Adipose tissue (tissue), 3 donors: ENCODE measurements at places on chromosomes 5 and 9. TPM values are rescaled to one million over a fixed set of nuclear protein-coding genes. Genes with fewer than 3 reads are reported as not detected.

The NUP155 gene
- polyA plus RNA-seq: 2.0 TPM

The TMC1 gene
- 0.19 TPM for polyA plus RNA-seq

The ZNF883 gene
- polyA plus RNA-seq: 1.2 TPM

The ANKRD55 gene
- 0.20 TPM for polyA plus RNA-seq

The LECT2 gene
- not detected for polyA plus RNA-seq

The PCDHGA7 gene
- 0.31 TPM for polyA plus RNA-seq

The ADGRD2 gene
- not detected for polyA plus RNA-seq

The IL4 gene
- polyA plus RNA-seq: not detected

The OGN gene
- polyA plus RNA-seq: 0.98 TPM

The LSM11 gene
- polyA plus RNA-seq: 1.4 TPM

The CTXN3 gene
- not detected for polyA plus RNA-seq

The NXNL2 gene
- polyA plus RNA-seq: 0.06 TPM

The GRM6 gene
- not detected for polyA plus RNA-seq

The AK8 gene
- polyA plus RNA-seq: 0.66 TPM

The MAMDC4 gene
- polyA plus RNA-seq: 7.2 TPM

The CBY3 gene
- polyA plus RNA-seq: not detected

The ZNF474 gene
- polyA plus RNA-seq: 0.05 TPM

The TSTD2 gene
- polyA plus RNA-seq: 9.8 TPM

The ZBTB34 gene
- polyA plus RNA-seq: 2.8 TPM

The PDGFRB gene
- 13.7 TPM for polyA plus RNA-seq
